G401 (cell line): ENCODE measurements at places on chromosomes 11 and 22.
A peak's percentile ranks its signal among the peaks of the same experiment; 100 is the strongest.

DNA sequence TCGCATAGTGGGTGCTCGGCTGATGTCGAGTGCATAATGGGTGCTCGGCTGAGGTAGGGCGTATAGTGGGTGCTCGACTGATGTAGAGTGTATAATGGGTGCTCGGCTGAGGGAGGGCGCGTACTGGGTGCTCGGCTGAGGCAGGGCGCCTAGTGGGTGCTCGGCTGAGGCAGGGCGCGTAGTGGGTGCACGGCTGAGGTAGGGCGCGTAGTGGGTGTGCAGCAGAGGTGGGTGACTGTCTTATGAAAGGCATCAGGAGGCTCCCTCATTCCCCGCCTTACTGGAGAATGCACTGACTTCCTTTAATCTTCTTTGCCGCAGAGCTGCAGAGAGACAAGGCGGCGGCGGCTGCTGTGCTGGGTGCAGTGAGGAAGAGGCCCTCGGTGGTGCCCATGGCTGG, 33.8 kb downstream of the ARHGAP8 start:
- DNase-seq: no peak

- no peak for DNase-seq
These were observed 49.8 kb upstream of the GAB2 start for GRCh38 chr11:78467370-78467769.

DNA sequence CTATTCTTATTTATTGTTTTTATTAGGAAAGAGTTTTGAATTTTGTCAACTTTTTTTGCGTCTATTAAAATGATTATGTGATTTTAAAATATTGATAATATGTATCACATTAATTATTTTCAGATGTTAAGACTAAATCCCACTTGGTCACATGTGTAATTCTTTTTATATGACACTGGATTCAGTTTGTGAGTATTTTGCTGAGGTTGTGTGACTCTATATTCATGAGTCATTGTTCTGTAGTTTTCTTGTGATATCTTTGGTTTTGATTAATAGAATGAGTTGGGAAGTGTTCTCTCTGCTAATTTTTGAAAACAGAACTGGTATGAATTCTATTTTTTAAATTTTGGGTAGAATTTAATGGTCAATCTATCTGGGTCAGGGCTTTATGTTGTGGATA, 317.9 kb downstream of the ETS1 start:
- DNase-seq: no peak

DNA sequence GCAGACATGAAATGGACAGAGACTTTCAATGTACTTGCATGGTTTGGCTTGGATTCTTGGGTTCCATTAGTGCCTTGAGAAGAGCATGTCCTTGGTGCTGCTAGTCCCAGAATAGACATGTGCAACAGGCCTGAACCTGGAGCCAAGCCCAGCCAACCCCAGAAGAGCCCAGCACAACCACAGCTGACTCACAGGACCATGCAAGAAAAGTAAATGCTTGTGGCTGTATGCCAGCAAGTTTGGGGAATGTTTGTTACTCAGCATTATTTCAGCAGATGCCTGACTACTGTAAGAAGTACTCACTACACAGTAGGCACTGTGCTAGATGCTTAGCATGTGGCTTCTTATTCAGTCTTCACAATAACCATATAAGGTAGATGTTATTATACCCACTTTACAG, 39.2 kb upstream of the HMGXB4 start:
- no peak for DNase-seq

DNA sequence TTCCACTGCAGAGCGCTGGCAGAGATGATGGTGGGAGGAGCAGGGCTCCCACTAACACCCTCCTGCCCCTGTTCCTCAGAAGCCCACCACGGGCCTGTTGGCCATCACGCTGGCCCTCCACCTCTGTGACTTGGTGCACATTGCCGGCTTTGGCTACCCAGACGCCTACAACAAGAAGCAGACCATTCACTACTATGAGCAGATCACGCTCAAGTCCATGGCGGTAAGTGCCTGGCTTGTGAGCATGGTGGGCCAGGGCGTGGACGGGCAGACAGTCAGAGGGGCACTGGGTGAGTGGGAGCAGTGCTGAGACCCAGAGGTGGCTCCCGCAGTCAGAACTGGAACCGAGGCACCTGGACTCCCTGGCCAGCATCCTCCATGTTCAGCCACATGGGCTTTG, 57.9 kb downstream of the ST3GAL4 start:
- DNase-seq: no peak

GRCh38 chr22:45896153-45896951, 80.6 kb downstream of the WNT7B start:
- no peak for DNase-seq

GRCh38 chr22:47357086-47357485, 594.6 kb downstream of the TBC1D22A start:
- DNase-seq: no peak

GRCh38 chr22:19524170-19525115, at the start of gene CLDN5:
Gene CLDN5 (minus strand): TSS chr22:19524410. CDS start chr22:19524255, 155 bp downstream.
- DNase-seq: no peak

DNA sequence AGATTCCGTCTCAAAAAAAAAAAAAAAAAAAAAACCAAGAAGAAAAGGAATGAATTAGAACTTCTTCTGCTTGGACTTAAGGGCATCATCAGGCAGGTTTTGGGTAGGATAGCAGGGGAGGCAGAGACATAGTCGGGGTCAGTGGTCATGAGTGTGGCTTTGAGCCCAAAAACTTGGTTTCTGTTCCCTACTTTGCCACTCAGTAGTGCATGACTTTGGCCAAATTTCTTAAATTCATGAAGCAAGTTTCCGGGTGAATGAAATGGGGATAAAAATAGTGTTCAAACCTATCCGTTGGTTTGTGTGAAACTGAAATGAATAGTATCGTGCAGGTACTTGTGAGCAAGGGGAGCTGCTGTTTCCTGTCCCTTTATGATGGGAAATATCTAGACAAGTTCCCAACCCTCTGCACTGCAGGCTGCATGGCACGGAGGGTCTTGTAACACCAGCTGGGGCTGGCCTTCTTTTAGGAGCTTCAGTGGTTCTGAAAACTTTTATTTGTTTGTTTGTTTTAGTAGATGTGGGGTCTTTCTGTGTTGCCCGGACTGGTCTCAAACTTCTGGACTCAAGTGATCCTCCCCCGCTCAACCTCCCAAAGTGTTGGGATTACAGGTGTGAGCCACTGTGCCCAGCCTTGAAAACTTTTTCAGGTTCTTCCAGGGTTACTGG, 18.4 kb downstream of the NEAT1 start:
- peak; percentile 4 for DNase-seq

- DNase-seq: no peak
These were observed 92.6 kb upstream of the AKIP1 start for GRCh38 chr11:8818421-8818820.

DNA sequence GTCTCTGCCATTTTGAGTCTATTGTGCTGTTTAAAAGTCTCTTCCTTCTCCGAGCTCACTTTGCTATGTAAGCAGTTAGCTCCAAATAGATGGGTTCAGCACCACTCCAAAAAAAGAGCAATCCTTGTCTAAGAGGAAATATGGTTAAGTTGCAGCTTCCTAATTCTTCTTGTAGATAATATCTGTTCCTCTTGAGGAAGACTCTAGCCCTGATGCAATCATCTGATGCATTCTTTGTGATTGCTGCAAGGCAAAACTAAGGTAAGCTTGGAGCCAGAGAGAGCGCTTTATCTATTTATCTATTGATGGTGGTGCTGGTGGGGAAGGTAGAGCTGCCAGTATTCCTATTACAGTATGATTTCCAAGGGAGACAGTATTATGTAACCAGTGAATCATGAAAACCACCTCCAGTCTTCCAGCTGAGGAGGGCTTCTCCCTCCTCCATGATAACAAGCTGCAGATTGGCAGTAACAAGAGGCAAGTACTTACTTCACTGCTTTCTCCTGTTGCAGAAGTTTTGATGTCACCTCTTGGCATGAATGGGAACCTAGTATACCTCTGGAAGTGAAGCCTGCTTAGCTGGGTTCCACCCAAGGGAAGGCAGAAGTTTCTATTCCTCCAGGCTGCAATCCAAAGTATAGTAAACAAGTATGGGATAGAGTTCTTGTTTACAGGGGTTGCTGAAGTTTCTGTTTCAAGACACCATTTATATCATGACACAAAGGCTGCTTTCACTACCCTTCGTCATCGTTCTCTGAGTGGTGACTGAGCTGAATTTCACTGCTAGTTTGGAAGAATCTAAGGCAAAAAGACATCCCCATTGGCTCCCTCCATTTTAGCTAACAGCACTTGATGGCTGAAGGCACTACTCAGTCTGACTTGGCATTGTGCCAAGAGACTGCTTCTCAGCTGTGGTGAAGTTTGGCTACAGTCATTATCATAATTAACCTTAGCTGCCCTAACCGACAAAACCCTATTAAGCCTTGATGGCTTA, 49.7 kb downstream of the FDX1 start:
- peak; percentile 24 for DNase-seq

DNA sequence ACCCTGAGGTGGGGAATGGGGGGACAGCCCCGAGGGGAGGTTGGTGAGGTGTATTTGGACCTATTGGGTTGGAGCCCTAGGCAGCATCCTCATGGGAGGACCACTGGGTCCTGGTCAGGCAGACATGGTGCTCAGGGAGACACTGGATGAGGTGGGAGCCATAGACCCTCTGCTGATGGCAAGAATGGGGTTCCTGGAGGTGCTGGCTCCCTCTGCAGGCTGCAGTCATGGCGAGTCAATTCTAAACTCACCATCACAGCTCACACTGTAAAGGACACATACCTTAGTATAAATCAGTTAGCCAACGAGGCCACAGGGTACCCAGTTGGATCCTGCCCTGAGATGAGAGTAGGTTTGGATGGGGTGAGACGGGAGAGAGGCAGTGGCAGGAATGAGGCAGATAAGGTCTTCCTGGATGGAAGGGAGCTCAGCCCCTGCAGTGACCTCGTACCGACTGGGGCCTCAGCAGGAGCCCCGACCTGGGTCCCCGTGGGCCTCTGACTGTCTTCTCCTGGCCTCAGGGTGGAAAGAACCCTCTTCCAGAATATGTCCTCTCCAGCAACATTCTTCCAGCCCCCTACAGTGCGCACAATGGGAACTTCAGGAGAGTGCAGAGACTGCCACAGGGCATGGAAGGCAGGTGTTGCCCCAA, 1.7 kb upstream of the GAB4 start:
- DNase-seq: no peak

DNA sequence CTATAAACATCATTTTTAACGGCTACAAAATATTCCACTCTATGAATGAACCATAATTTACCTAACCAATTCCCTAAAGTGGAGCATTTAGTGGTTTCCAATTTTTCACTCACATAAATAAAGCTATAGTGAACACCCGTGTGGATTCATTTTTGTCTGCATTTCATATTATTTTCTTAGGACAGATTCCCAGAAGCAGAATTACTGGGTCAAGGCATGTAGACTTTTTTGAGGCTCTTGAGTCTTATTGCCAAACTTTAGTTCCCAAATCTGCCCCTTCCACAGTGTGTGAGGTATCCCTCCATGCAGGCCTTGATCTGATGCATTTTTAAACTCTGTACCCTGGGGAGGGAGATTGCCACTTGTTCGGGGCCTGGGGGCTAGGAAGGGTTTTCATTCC, 198.2 kb downstream of the TENM4 start:
- DNase-seq: no peak

GRCh38 chr22:34502821-34503220, 563.1 kb upstream of the ISX start:
- DNase-seq: no peak

DNA sequence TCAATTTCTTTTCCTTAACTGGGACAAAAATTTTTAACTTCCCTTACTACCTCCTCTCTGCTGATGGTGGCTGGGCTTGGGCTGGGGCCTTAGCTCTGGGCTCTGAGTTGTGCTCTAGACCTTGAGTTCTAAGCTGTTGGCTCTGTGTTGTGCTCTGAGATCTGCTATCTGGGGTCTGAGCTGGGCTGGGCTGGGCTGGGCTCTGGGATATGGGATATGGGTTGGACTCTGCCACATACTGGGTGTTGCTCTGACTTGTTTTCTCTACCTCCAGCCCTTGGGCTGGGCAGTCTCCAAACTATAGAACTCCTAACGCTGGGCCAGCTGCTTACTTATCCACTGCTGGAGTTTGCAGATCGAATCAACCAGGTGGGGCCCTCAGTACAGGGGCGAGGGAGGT, 41.9 kb downstream of the DNHD1 start:
- no peak for DNase-seq

DNA sequence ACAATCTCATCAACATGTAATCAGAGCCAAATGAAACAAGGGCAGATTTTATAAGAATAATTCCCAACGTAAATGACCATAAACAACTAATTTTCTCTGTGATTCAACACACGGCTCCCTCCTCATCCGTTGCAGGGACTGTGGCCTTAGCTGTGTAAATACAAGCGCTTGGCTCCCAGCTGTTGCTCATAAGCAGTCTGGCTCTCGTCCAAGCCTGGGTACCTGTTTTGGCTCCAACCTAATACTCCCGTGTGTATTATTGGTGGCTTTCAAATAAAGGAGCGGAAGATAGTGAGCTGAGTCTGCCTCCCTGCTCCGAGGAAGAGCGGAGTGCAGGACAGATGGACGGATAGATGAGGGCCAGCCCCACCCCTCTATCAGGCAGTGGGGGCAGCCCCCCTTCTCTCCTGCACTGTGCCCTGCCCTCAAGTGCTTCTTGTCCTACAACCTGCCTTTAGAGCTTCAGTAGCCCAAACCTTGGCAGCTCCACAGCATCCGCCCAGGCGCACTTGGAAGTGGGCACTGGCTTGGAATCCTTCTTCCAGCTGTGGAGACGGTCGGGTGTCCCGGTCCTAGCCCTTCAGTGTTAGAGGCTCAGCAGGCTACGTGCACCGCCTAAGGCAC, 670.9 kb downstream of the BRD1 start:
- DNase-seq: no peak

GRCh38 chr11:123255909-123256308, 60.9 kb upstream of the CLMP start:
- DNase-seq: peak; percentile 66

- DNase-seq: no peak
These were observed 375 bp downstream of the BSCL2 start for GRCh38 chr11:62706850-62707247.

GRCh38 chr11:80155412-80156017, 714.7 kb upstream of the TENM4 start:
- peak; percentile 3 for DNase-seq

DNA sequence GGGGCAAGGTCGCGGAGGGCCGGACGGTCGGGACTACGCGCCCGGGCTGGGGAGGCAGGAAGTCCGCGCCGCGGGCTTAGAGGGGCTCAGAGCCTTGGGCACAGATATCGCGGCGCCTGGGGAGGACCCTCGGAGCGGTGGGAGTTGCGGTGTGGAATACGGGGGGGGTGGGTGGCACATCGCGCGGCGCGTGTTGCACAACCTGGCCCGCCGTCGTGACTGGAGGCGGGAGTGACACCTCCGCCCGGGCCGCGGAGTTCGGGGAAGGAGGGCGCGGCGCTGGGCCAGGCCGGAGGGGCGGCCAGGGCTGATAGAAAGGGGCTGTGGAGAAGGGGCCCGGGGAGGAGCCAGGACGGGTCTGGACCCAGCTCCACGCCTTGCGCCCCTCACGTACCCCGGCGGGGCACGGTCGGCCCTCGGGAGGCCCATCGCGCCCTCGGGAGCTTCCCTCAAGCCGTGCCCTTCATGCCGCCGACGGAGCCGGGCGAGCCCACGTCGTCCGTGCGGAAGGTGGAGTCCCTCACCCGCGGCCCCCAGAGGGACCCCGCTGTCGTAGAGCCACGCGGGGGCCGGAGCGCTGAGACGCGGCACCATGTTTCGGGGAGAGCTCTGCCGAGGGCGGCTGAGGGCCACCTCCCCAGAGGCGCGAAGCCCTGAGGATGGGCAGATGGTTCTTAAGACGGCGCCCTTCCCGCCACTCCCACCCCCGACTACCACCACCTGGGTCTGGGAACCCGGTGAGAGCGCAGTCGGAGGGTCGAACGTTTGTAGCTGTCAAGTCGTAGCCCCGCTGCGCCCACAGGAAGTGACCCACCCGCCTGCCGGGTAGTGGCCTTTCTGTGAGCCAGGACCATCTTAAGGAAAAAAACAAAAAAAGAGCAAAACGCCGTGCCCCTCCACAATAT, 729 bp downstream of the IL17RA start:
- DNase-seq: no peak
